ENCODE measurements at places on chromosomes 11 and 22.

DNA sequence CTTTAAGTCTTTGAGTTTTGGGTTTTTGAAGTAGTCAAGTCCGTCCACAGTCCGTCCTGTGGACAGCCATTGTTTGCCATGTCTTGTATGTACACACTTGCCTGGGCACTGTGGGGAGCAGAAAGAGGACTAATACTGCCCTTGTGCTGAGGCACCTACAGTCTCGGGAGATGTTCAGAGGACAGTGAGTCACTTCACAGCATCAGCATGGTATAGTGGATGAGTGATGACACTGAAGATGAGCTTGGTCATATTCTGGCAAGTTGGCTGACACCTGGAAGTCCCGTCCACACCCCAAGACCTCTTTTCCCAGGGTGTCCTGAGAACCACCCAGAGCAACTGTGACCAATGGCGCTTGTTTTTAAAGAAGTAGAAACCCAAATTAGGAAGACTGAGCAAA lies 29.2 kb downstream of the NF2 start:
- no peak for DNase-seq

- DNase-seq, result no peak
These were observed 237.3 kb downstream of the ST3GAL4 start for GRCh38 chr11:126592496-126593410.

- no peak for DNase-seq
These were observed 324.1 kb upstream of the NCAM1 start for GRCh38 chr11:112637076-112637475.

- DNase-seq, result no peak
These were observed 45.6 kb upstream of the RRM1 start for GRCh38 chr11:4049006-4049405.

- no peak for DNase-seq
These were observed 1555.9 kb upstream of the RAG2 start for GRCh38 chr11:38153985-38154384.

- DNase-seq, result no peak
These were observed 245.0 kb upstream of the TBCEL start for GRCh38 chr11:120778685-120779490.

DNA sequence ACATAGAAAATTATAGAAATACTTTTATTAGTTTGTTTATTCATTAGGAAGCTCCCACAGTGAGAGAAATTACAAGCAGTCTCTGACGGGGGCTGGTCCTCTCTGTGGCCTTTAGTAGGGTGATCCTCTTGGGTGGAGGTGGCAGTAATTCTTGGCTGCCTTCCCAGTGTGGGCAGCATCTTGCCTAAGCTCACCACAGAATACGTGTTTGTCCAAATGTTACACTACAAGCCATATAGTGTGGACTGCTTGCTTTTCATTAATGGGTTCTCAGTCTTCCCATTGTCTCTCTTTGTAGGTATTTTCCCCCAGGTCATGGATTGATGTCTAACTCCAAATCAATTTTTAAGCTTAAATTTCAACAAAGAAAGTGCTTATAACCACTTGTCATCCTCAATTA lies 43.3 kb downstream of the ENDOD1 start:
- DNase-seq, result no peak

GRCh38 chr11:11636671-11637070 lies 14.9 kb upstream of the GALNT18 start:
- no peak for DNase-seq

Measured in stimulated activated CD4-positive, alpha-beta T cell treated with anti-CD3 and anti-CD28 coated beads, Interleukin-2, amount 100 ng/mL, for 24 hours (primary cell).